ENCODE measurements at places on chromosomes 16 and 17.

GRCh38 chr16:22400900-22401299 is 26.5 kb upstream of the CDR2 start:
- no peak for DNase-seq

DNA sequence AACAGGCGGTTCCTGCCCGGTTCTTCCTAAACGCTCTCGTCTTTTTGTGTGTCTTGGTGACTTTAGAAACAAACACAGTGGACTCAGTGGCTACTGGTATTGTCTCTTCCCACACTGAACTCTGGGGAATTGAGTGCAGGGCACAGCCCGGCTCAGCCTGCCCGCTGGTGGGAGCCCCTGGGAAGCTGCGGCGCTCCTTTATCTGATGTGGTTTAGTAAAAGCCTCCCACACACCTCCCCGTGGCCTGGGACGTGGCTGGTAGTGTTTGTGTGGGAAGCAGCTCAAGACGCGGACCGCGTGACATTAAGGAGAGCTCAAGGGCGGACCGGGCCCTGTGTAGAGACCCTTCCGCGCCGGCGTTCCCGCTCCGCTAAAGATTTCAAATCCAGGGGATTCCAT is 55.4 kb upstream of the PVALEF start:
- no peak for DNase-seq

- DNase-seq: no peak
Measured at GRCh38 chr17:66135896-66136295, 56.0 kb downstream of the CEP112 start.

DNA sequence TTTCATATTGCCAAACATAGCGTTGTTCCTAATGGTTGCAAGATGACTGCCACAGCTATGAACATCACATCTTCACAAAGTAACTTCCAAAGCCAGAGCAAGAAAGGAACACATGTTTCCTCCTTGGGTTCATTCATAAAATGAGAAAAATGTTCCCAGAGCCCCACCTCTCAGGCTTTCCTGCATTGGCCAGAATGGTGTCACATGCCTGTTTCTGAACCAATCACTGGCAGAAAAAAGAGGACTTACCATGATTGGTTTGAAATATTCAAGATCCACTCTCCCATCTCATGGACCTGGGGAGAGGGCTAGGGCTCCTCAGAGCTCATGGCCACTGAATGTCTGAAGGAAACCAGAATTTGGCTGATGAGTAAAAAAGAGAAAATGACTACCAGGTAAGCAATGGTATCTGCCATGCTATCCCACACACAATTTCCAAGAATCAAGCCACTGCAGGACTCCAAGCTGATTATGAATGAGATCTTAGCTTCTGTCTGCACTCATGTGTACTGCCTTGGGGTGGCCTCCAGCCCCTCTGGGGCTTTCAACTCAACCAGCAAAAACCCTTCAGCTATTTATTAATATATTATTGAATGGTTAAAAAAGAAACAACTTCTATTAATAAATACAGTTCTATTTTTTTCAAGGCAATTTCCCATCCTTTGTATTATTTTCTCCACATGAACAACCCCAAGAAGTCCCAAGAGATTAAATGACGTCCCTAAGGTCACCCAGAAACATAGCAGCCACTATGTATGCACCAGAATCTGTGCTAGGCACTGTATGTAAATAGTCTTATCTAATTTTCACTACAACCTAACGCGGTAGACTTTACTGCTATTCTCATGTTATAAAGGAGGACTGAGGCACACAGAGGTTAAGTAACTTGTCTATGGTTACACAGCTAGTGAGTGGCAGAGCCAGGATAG is 61.4 kb upstream of the TMC5 start:
- DNase-seq: no peak

DNA sequence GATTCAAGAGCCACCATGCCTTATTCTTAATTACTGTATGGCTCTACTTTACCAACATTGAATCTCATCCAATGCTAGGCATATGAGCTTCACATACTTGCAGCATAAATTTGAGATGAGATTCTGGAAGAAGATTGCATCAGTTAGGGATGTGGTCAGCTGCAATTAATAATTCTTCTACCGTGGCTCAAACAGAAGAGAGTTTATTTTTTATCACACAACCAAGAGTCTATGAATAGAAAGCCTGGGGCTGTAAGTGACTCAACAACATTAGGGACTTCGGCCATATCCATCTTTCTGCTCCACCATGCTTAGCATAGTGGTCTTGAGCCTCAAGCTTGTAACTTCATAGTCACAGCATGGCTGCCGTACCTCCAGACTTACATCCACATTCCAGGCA is 179.4 kb upstream of the IRX6 start:
- DNase-seq: no peak

DNA sequence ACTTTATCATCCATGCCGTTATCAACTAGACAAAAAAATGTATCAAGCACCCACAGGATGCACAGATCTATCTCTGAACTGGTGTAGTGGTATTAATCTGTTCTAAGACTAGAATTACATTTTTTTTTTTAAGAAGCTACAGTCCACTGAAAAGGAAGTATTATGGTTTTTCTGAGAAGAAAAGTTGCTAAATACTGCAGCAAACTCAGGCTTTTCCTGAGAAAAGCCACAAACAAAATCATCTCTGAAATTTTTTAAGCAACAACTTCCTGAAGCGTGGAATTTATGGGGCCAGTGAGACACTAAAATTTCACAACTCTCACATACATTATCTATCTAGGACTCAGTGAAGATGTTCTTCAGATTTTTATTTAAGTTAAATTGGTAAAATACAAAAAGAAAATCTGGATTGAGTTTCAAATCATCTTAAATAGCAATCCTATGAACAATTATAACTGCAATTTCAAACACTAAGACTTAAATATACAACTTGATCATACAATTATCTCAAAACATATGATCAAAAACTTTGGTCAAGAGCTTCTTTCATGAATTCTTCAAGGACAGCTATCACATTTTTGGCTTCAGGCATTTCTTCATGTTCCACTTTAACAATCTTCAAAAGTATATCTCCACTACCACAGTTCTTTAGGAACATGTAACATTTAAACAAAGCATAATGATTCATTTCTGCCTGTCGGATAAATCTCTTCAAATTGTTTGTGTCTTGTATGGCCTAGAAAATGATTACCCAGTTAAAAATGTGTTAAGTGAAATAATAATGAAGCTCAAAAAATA is 10.5 kb downstream of the C17orf75 start:
- no peak for DNase-seq

GRCh38 chr17:75842963-75843576 is 1.1 kb downstream of the UNC13D start:
- DNase-seq: no peak

- no peak for DNase-seq
Measured at GRCh38 chr17:55086635-55087058, 118.1 kb downstream of the STXBP4 start.

GRCh38 chr17:8204761-8205555 is 5.4 kb downstream of the AURKB start:
- no peak for DNase-seq

GRCh38 chr16:47861999-47862398 is 293.8 kb downstream of the ABCC12 start:
- no peak for DNase-seq

GRCh38 chr17:35313875-35314409 is 59.5 kb downstream of the SLFN11 start:
- DNase-seq: no peak

DNA sequence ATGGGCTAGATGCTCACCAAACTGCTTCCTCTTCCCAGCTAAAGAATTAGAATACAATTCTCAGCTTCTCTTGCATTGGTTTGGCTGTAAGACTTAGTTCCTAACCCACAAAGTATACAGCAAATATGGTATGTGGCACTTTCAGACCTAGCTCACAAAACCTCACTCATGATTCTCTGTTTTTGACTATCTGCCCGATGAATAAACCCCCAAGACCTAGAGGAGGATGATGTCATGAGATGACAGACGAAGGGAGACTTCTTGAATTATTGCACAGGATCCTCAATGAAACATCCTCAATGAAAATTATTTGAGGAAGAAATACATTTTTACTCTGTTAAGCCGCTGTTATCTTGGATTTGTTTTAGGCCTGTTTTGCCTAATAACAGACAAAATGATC is 14.3 kb downstream of the CNOT1 start:
- DNase-seq: no peak

DNA sequence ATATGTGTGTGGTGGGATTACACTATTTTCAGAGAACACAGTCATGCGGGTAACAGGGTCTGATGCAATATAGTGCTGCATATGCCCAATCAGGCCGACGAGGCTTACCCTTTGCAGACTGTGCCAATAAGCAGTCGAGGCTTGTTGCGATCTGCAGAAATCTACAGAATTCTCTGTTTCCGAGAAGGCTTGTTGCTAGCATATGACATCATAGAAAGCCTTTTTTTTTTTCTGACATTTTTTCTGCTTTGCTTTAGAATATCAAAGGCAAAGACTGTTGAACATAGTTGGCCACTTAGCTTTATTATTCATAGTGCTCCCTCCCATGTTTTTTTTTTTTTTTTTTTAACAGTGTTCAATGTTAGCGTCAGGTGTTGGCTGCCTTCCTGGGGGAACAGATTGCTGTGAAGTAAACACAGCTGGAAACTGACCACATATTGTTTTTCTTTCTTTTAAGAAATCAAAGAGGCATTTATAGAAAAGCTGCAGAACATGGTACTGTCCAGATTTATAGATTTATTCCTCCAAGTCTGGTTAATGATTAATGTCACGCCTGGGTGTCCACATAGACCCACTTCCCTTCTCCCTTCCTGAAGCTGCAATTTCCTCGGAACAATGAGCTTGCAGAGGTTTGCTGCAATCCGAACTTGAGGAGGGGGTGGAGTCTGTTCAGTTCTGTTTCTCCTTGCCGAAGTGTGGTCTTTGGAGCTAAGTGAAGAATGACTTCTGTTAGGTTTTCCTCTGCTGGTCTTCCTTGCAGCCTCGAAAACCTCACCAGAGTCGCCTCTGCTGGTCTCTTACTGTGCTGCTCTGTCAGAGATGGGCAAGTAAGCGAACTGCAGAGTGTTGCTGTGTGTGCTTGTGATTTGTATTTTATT is 87.3 kb downstream of the MAP2K6 start:
- DNase-seq: no peak

DNA sequence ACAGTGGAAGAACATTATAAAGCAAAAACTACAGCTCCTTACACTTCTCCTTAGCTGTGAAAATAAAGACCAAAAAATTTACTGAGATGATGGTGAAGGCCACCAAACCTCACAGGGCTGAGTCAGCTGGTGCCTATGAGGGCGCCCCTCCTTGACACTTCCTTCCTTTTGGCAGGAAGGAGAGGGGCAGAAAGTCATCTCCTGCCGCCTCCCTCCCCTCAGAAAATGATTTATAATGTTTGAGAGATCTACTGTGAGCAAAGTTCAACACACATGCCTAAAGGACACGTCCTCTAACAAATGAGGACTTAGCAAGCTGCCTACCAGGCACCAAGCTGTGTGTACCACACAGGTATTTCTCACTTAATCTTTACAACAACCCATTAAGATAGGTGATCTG is 245.7 kb downstream of the PRKCA start:
- DNase-seq: no peak

DNA sequence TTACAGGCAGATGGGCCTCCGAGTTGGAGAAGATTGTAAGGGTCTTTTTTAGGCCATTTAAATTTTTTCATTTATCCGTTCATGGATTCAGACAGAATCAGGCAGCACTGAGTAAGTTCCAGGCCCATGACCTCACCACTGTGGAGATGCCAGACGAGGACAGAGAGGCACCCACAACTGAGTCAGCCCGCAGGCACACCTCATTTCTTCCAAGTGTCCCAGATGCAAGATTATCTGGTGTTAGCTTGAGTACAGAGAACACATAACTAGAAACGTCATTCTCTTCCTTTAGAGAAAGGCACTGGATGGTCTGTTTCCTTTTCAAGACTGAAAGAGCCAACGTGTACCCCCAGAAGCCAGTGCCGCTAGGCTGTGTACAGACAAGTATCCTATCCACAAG is 16.9 kb downstream of the CLEC16A start:
- no peak for DNase-seq

GRCh38 chr17:5861854-5862253 is 208.3 kb upstream of the WSCD1 start:
- no peak for DNase-seq

DNA sequence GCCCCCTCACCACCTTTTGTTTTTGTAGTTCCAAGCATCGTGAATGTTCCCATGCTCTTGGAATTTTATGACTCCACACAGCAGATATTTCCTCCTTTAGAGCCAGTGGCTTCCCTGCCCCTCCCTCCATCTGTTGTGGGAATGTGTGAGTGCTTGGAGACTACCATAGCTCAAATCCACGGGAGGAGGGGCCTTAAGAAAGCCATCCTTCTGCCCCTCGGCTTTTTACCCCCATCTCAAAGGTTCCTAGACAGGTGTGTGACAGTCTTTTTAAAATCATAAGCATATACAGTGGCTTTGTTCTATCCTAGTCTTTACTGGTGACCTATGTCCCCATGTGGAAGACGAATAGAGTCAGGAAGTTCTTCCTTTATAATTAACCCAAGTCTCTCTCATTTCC is 47.2 kb downstream of the YPEL2 start:
- DNase-seq: no peak

- no peak for DNase-seq
Measured at GRCh38 chr16:65071433-65072311, 50.2 kb downstream of the CDH11 start.

GRCh38 chr17:50037321-50038107 is 18.4 kb upstream of the ITGA3 start:
- no peak for DNase-seq

DNA sequence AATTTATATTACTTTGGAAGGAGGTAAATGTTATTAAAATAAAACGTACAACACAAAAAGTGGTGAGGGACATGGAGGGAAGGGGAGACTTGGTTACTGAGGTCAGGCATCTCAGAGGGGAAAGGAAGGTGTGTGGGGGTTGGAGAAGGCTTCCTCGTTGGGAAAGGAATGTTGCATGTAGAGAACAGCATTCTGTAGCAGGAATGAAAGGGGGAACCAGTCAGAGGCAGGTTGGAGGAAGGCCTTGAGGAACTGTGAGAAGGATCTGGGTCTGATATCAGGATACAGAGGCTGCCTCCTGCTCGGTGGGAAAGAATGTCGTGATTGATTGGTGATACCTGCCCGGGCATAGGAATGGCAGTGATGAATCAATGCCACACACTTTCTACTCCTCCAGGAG is 103.3 kb upstream of the ZFHX3 start:
- no peak for DNase-seq

Measured in NCI-H1048 (cell line).